ENCODE measurements at places on chromosomes 2 and 18. TPM values are rescaled to one million over a fixed set of nuclear protein-coding genes. Genes with fewer than 3 reads are reported as not detected.

- no peak for DNase-seq
Observed at GRCh38 chr2:27885661-27886060, 4.5 kb downstream of the RBKS start.

DNA sequence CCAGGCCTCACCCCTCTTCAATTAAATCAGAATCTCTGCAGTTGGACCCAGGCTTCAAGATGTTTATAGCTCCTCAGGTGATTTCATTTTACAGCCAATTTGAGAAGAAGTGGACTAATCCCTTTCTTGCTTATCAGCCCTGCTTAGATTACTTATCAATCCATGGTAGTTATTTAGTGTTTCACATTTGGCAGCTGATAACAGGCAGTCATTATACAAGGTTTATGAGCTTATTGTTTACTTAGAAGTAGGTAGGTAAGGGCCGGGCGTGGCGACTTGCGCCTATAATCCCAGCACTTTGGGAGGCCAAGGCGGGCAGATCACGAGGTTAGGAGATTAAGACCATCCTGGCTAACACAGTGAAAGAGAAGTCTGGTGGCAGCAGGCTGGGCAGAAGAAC lies 237.5 kb downstream of the CTNNA2 start:
- DNase-seq = no peak

DNA sequence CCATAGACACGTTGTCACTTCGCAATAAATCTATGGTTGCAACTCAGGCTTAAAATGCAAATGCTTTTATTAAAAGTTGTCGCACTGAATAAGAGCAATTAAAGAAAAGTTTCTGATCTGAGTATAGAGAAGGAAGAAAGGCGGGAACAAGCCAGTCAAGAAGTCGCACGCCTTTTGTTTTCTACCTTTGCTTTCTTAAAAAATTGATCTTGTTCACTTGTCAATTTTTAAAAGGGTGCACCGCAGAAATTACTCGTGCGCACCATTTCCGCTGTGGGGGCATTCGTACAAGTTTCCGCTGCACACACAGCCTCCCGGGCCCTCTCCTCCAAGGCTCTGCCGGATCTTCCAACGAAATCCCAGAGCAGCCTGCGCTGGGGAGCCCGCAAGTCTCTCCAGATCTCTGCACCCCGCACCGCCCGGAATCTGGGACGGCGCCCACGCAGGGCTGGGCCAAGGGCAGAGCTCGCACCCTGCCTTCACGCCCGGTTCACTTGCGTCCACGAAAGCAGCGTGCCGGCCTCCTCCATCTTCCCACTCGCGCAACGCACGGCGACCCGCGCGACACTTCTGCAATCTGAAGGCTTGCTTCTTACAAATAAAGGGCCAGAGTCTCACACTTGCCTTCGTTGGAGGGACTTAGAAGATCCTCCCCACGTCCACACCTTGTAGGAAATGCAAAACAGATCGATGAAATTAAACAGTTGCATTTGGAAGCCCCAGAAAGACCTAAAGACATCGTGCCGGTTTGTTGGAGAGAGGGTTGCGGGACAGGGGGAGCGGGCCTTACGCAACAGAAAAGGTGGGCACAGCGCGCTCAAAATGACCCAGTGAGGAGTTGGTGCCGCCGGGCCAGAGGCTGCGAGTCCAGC lies 2.6 kb upstream of the SALL3 start:
- no peak for DNase-seq

DNA sequence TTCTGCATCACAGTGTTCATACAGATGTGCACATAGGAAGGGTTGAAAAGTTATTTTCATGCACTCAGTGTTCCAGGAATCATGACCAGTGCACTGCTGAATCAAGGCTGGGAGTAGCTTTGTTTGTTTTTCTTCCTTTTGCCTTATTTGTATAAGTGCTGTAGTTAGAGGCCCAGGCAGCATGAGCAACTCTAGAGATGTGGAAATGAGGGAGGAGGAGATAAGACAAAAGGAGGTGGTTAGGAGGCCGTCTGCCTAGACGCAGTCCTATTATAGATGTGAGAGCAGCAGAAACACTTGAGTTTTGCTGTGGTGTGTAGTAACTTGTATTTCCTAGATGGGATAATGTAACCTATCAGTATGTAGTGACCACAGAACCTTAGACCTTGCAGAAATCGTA lies 264.3 kb upstream of the RASGRP3 start:
- DNase-seq = peak; percentile 87

DNA sequence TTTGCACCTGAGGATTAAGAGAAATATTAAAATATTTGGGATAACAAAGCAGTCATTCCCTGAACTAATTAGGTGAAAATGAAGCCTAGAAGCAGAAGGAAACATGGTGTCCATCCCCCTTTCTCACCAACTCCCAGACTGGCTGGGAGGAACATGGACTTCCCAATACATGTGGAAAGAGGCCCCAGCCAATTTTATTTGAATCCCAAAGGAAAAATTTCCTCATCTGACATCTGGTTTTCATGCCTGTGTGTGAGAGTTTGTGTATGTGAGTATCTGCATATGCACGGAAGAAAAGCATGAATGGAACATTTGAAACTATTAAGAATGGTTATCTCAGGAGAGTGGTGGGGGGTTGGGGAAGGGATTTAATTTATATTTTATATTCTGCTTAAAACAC lies 84.3 kb downstream of the COPS8 start:
- no peak for DNase-seq

GRCh38 chr2:206198677-206199076 lies 39.0 kb downstream of the EEF1B2 start:
- no peak for DNase-seq

GRCh38 chr2:127840893-127841292 lies 17.1 kb downstream of the POLR2D start:
- DNase-seq = no peak

- DNase-seq = no peak
Observed at GRCh38 chr2:165208094-165208493, 4.2 kb upstream of the SCN3A start.

DNA sequence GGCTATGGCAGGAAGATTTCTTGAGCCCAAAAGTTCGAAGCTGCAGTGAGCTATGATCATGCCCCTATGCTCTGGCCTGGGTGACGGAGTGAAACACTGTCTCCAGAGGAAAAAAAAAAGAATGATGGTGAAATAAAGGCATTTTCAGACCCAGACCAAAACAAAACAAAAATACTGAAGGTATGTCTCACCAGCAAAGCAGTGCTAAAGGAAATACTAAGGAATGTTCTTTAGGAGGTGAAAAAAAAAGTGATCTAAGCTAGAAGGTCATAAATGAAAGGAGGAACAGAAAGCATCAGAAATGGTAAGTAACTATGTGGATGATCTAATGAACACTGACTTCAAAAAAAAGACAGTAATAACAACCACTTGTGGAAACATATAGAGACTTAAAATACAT lies 18.7 kb downstream of the SS18 start:
- DNase-seq = no peak

DNA sequence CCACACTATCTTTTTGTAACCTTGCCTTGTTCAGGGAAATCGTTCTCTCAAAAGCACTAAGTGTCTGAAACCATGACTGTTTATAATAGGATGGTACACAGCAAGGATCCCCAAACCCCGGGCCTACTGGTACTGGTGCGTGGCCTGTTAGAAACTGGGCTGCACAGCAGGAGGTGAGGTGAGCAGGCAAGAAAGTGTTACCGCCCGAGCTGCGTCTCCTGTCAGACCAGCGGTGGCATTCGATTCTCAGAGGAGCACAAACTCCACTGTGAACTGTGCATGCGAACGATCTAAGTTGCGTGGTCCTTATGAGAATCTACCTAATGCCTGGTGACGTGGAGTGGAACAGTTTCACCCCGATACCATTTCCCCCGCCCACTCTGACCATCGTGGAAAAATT lies 81.8 kb upstream of the KCNJ3 start:
- DNase-seq = no peak

- DNase-seq = no peak
Observed at GRCh38 chr2:241953324-241953928, 83.9 kb downstream of the RTP5 start.

DNA sequence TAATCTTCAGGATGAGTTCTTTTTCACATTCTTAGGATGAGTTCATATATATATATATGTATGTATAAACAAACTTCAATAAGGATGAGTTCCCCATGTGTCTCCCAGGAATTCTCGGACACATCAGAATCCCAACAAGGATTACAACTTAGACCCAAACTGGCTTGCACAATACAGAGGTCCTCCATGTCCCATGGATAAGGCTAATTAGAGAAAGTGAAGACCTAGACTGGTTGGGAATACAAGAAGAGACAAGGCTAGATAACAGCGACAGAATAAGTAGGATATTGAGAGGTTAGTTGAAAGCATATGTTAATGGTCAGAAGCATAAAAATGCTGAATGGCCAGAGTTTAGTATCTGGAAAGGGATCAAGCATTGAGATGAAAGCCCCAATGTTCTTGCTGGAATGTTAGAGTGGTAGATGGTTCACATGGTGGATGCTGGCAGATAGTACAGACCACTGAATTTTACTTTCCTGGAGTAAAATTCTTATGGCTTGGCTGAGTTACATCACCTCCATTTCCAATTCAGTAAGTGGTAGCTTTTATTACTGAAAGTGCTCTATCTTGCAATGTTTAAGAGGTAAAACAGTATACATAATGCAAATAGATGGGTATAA lies 154.9 kb upstream of the EPHA4 start:
- DNase-seq = no peak

CTDP1 gene
- 13.9 TPM for total RNA-seq

CELF4 gene
- not detected for total RNA-seq

CD226 gene
- total RNA-seq = 0.91 TPM

HNRNPA3 gene
- 47.2 TPM for total RNA-seq

HOXD12 gene
- total RNA-seq = not detected

ERCC3 gene
- 53.9 TPM for total RNA-seq

LYG2 gene
- total RNA-seq = not detected
